GM12892 (cell line): ENCODE measurements at places on chromosomes 1 and 21.

DNA sequence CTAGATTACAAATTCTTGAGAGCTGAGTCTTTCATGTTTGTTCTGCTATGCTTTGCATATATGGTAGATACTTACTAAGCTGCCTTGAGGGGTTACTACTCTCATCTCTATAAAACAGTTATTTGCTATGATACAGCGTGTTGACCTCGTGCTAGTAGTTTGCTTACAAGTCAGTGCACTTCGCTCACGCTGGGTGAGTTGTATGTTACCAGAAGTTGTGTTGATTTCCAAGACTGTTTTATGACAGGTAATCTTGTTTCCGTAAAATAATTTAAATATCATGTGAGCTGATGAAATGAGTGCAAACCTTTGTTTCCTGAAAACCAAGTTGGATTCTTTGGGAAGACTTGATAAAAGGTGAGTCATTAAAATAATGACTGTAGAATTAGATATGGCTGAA is 7.3 kb downstream of the MRPS6 start:
- no peak for DNase-seq

DNA sequence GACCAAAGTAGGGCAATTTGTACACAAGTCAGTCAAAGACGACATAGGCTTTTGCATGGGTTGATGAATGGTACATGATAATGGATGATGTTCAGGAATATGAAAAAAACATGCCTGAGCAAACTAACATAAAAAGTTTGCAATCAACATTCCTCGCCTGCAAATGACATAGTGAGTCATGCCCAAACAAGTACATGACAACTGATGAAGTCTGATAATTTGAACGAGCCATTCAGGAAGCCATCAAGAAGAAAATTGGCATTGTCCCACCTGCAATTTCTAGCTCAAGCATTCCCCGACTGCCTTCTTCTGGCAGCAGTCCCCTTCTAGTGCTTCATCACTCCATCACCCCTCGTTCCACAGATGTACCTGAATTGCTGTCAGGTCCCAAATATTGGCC is 118.4 kb upstream of the NR5A2 start:
- DNase-seq: no peak

DNA sequence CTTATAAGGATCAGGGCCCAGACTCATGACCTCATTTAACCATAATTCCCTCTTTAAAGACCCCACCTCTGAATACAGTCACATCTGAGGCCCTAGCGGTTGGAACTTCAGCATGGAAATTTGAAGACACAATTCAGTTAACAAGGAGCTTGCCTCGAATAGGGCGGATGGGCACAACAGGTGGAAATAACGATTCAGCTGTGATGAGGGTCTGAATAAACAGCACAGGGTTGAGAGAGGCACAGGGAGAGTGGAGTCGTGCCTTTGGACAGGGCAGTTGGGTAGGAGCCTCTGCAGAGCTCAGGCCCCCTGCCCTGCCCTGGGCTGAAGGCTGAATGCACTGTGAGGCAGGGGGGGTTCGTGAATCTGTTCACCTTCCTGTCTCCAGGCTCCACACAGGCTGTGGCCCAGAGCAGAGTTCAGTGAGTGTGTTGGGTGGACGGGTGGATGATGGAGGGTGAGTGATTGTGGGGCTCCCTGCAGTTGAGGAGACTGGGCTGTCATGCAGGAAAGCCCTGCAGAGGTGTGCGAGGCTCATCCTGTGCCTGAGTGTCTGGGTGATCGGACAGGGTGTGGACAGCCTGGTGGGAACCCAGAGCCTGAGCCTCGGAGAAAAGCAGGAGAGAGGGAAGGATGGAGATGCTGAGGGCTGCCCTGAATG is 243.1 kb downstream of the FOXD2 start:
- DNase-seq: no peak

- no peak for DNase-seq
These were observed 346.3 kb upstream of the POU3F1 start for GRCh38 chr1:38392861-38393260.

DNA sequence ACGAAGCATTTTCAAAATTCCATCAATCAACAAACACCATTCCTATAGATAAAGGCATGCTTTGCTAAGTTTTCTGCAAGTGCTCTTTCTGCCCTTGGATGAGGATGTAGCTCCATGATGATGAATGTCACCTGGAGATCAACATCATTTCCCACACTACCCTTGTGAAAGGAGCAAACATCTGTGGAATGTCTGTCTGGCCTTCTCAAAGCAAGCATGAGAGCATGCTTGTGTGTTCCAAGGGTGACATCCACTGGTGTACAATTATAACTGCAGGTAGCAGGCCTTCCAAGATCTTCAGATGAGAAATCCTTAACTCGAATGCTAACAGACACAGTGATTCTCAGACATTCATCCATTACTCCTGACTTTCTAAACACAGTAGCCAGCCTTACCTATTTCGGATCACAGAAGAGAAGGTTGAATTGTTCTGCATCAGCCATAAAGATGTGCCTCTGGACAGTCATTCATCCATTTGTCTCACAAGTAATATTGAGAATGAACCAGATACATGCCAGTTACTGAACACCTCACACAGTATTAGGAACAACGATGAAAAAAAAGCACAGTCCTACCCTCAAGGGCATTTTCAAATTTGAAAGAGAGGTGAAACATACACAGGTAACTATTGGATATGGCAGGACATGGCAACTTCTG is 162.4 kb downstream of the TPR start:
- peak; percentile 6 for DNase-seq

GRCh38 chr1:202154766-202155477 is 5.5 kb downstream of the PTPN7 start:
- DNase-seq: no peak

DNA sequence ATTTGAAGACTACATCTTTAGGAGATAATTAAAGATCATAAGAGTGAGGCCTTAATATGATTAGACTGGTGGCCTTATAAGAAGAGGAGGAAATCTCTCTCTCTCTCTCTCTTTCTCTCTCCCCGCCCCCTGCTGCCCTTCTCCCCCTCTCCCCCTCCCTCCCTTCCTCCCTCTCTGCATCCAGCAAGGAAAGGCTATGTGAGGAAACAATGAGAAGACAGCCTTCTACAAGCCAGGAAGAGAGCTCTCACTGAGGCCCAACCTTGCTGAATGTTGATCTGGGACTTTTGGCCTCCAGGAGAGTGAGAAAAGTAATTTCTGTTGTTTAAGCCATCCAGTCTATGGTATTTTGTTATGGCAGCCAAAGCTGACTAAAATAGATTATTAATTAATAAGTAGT is 21.6 kb downstream of the FOXD3 start:
- no peak for DNase-seq

DNA sequence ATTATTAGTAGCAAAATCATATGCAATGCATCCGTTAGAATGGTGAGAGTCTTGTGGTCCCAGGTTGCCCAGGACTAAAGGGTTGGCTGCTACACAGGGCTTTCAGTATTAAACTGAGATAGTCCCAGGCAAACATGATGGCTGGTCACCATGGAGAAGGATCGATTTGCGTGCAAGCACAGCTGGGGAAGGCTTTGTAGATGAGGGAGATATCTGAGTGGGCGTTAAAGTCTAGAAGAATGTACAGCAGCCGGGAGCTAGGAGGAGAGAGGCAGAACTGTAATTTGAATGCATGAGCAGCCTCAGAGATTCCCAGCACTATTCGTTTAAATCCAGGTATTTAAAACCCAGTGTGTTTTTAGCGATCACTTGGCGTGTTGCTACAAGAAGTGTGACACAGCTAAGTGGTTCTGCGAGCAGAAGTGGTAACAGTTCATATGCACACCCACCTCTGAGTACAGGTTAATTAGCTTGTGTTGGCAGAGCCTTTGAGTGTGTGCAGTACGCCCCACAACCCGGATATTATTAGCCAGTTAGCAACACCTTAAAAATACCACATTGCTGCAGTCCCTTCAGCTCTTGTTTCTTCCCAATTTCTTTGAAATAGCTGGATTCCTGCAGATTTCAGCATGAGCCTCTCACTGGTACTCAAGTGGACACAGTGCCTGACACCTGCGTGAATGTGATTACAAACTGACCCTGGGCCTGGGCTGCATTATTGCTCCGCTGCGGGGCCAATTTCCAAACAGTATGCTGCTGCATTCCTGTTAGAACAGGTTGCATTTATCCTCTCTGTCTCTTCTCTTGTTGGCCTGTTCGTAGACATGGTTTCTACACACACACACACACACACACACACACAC is 67.2 kb upstream of the SCAF4 start:
- DNase-seq: no peak

GRCh38 chr1:1966071-1966740 is 37.4 kb downstream of the CFAP74 start:
- DNase-seq: no peak

GRCh38 chr1:16146279-16147155 is 9.4 kb downstream of the EPHA2 start:
- DNase-seq: no peak

DNA sequence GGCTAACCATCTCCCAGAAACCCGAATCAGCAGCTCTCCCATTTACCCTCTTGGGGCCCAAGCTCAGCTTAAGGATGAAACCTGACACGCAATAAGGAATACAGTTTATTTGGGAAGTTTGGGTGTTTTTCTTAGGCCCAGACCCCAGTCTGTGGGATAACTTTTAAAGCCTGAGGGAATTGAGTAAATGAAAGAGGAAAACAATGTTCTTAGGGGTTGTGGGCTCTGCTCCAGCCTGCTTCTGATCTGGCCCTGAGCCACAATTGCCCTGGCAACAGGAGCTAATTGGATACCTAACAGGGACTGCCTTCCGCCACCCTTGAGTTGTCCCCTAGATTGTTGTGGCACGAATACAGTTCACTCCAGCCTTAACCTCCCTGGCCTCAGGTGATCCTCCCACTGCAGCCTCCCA is 20.1 kb downstream of the DYRK3 start:
- DNase-seq: no peak

GRCh38 chr1:226766565-226766964 is 27.5 kb upstream of the ITPKB start:
- DNase-seq: no peak

DNA sequence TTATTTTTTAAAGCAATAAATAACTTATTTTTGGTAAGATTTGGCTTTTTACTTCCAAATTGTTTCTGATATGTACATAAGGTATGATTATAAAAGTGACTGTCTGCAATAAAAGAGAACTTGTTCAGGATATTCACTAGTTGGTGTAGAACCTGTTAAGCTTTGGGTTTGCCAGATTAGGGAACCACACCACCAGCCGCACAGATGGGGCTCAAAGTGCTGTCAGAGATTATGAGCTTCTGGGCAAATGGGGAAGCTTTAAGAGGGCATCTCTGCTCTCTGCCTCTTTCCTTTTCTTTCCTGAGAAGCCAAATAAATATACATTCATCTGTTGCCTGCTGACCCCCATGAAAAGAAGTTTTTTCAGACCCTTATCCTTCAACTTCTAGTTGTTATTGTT is 25.4 kb downstream of the IVNS1ABP start:
- DNase-seq: no peak

DNA sequence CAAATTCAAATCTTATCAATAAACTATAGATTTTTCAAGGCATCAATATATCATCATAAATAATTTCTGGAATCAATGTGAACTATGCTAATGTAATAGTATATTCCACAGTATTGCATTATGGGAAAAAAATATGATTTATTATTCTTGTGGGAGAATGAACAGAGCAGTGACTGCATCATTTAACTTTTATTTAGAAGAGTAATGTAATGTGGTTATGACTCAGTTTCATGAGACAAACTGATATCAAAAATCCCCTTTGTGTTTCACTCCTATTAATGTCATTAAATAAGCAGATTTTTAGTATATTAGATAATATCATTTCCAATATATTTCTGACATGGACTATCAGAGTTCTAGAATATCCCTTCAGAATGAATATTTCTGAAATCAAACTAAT is 187.6 kb downstream of the LRRC40 start:
- no peak for DNase-seq

DNA sequence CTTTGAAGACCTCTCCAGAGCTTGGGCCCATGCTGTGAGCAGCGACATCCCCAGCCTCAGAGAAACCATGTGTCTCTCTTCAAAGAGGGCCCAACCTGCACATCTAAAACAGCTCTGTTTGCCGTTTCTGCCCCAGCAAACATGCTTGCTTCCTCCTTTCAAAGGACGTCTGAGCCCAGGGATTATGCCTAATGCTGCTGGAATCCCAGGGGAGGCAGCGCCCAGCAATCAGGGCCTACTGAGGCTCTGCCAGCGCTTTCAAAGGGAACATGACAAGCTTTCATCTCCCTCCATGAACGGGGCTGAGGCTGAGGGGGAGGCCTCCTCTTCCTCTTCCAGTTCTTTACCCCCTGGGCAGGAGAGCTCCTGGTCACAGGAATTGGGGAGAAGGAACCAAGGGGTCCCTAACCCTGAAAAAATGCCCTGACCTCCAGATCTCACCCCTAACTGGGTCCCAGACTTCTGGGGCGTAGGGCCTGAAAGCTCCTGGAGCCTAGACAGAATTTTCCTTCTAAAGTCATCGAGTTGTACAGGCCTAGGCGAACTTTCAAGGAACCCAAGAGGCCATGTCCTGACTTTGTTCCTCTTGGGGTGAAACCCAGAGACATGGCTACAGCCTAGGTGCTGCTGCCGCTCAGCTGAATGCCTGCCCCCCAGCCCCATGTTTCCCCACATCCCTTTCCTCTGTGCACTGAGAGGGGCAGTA is 13.4 kb upstream of the ASCL5 start:
- no peak for DNase-seq

DNA sequence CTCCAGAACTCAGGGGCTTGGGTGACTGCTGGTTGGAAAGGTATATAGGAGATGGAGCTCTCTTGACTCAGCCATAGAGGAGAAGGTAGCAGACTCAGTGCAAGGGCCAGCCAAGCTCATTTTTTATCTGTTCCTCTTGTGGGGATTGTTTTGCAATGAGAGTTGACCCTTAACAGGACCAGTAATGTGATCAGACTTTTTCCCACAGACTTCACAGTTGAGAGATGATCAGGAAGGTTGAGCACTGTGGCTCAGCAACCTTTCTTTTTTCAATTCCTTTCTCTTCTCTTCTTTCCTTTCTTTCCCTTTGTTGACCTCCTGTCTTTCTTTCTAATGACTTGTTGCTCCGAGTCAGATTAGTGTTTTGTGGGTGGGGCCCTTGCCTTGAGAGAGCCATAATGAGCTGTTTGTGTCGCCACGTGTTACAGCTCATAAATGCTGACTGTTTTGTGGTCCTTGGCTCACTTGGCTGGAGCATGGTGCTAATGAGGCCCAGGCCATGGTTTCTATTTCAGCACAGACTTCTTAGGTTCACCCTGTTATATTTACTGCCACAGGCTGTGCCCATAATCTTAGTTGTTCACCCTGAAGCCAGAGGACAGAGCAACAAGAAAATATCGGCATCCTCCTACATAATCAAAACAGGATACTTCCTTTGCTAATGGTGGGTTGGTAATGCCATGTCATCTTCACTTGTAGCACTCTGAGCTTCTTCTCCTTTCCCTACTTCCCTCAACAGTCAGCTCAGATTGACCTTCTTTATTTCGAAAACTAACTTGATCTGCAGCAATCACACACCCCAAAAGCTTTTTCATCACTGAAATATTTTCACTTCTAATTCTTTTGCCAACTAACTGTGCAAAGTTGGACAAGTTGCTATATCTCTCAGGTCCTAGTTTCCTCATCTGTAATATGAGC is 13.9 kb downstream of the ADAM30 start:
- DNase-seq: no peak
